ENCODE measurements at places on chromosomes 3 and 15.

- no peak for DNase-seq
Observed at GRCh38 chr15:93417156-93417555, 328.1 kb upstream of the RGMA start.

- DNase-seq: no peak
Observed at GRCh38 chr15:28953573-28954195, 67.9 kb downstream of the APBA2 start.

DNA sequence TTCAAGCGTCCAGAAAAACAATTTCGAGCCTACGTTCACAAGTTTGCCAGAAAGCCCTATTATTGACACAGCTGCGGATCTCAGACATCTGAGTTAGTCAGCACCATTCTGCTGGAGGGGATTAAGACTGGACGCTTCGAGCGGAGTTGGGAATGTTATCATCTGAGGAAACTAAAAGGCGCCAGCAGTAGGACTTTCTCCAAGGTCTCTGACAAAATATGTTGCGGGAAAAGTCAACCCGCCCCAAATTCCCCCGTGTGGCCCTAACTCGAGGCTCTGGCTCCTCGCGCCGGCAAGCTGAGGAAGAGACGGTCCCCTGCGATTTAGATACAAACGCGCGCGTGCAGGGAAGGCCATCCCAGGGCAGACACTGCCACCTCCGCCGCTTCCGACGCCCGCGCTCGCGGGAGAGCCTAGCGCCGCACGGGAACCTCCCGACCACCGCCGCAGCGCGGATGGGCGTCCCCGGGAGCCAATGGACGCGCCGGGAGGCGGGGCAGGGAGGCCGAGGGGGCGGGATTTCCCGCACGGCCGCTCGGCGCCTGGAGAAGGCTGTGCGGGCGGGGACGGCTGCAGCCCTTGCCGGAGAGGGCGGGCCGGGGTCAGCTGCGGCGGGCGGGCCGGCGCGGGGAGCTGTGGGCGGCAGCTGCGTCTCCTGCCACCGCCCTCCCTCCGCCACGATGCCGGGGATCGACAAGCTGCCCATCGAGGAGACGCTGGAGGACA, at the start of gene APPL1:
Gene APPL1 (plus strand): TSS at position 526 of the 726 bp plus-strand sequence. CDS start 155 bp downstream, at position 681.
- peak; percentile 93 for DNase-seq

GRCh38 chr3:161695811-161696210, 199.2 kb downstream of the OTOL1 start:
- no peak for DNase-seq

DNA sequence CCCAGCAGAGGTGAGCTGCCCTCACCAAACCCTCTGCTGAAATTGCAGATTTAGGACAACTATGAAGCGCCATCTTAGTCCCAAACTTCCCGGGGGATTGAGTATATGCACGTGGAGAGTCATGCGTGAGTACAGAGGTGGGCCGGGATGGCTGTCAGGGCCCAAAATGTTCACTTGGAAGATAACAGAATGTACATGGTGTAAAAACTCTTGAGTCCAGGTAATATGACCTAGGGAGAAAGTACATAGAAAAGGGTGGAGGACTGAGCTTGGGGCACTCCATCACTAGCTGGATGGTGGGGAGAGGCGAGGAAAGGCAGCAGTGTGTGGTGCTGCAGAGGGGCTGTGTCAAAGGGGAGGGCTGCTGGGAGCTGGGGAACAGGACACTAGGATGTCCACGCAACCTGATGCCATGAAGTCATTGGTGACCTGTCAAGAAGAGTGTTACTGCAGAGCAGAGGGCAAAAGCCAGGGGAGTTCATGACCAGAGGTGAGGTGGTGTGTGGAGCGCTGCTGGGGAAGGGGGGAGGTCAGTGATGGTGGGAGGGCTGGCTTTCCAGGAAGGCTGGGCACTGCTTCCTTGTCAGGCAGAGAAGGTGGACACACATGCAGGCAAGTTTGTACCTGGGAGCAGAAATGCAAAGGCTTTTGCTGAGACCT, 236.2 kb upstream of the LYSMD4 start:
- DNase-seq: no peak

DNA sequence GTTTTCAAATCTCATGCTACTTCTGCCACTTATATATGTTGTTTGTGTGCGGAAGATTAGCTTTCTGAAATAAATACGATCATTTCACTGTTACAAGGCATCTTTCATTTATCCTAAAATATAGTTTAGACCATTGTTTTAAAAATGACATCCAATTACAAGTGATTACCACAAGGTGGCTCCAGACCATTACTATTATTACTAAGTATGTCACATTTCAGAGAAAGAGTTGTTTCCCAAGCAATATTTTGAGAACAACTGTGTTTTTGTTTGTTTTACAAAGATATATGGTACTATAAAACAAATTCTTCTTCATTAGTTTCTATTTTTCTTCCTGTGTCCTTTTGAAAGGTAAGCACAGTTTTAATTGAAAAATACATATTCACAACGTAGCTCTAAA, 136.0 kb upstream of the RAP2B start:
- peak; percentile 39 for DNase-seq

GRCh38 chr15:62515696-62516395, 350.8 kb upstream of the C2CD4B start:
- DNase-seq: no peak

DNA sequence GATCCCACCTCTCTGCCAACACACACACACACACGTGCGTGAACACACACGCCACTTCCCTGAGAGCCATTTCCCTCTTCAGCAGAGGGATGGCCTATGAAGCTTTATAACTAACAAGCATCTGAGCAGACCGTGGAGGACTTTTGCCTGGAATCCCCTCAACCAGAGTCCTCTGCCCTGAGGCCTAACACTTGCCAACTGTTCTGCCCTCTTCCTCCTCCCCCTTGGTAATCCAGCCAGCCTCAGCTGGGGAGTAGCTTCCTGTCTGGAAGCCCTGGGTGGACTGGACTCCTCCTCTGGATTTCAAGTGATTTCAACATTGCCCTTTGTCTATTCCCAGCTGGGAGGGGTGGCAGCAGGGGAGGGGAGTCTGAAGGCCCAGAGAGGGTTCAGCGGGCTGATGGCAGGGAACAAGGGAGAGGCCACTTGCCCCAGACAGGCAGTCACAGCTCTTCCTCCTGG, 68.4 kb upstream of the HACD2 start:
- DNase-seq: peak; percentile 60

DNA sequence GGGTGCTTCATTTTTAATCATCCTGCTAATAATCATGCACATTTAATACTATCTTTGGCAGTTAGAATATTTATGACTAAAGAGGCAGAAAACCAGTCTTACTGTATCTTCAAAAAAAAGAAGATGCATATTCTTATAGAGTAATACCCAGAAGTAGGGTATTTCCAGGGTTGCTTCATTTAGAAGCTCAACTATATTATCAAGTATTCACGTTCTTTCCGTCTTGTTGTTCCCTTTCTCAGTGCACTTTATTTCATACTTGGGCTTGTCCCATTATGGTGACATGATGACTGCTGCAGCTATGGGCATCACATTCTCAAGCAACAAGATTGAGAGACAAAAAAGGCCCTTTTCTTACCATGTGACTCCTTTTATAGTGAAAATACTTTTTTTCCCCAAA, 96.8 kb upstream of the ASB14 start:
- DNase-seq: no peak

DNA sequence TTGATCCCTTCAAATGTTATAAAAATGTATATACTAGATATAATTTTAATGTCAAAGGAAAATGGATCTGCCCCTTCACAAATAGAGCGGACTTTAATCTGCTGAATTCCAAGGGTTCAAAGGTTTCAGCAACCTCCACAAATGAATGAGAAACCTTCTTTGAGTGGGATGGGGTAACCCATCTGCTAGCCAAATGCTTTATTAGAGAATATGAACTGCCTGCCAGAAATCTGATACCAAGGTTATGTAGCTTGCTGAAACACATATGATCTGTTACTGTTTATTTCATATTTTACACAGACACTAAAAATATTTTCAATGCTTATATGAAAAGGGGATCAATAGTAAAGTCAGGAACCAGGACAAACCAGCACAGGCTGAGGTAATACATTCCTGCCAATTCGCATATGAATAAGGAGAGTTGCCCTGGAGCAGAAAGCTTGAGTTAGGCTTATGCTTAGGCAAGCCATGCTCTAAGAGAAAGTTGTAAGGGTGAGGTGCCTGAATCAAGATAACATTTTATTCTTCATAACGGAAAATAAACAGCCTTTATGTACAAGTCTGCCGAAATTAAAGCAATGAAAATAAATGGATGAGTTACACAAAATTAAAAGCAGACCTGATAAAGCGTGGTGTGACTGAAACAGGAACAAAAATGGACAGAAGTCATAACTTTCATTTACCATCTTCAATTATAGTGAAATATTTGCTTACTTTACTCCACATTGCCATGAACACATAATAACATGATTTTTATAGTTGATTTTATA, 26.5 kb downstream of the PLOD2 start:
- DNase-seq: peak; percentile 70

- no peak for DNase-seq
Observed at GRCh38 chr3:7651274-7651673, 790.4 kb downstream of the GRM7 start.

GRCh38 chr3:195699860-195700259, 20.9 kb upstream of the MUC20 start:
- DNase-seq: no peak

- DNase-seq: peak; percentile 74
Observed at GRCh38 chr15:60585743-60586708, 107.1 kb upstream of the ICE2 start.

- no peak for DNase-seq
Observed at GRCh38 chr3:119660474-119661440, at the start of gene POPDC2. POPDC2 (minus strand) TSS chr3:119660589; CDS start chr3:119660423, 166 bp downstream.

GRCh38 chr3:127161236-127161635, 31.7 kb upstream of the PRR23E start:
- no peak for DNase-seq

- no peak for DNase-seq
Observed at GRCh38 chr15:90270502-90271150, 5.2 kb downstream of the NGRN start.

DNA sequence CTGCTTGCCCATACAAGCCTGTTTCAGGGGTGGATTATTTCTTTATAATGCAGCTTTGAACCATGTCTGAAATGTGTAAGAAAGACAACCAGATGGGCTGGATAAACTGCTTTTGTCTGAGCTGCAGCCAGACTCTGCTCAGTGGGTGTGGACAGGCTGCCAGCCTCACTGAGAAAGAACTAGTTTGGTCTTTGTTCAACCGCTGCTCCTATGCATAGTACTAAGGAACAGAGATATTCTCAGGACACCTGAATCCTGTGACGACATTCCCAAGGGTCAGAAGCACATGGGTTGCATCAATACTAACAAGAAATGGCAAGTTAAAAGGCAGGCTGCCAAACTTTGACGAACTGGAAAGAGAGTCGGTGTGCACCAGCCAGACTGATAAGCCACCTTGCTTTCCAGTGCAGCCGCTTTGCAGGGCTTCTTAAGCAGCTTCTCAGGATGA, 57.2 kb downstream of the PLD1 start:
- peak; percentile 14 for DNase-seq

GRCh38 chr3:29552051-29552450, 271.2 kb downstream of the RBMS3 start:
- peak; percentile 60 for DNase-seq

DNA sequence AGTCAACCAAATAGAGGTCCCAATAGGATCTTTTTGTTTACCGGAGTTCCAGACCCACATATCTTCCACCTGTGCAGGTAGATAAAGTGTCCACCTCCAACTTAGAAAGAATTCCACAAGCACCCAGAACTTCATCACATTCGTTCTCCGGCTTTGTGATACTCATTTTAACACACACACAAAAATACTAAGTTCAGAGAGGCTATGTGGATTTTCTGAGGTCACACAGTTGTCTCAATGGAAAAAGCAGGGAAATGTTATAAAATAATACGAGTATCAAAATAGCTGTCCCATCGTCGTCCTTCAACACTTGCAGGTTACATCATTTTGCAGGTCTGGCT, 137.5 kb downstream of the TMCO5A start:
- no peak for DNase-seq

GRCh38 chr15:41921639-41922038, 27.8 kb upstream of the SPTBN5 start:
- no peak for DNase-seq

GRCh38 chr3:150069154-150069527, 98.4 kb upstream of the PFN2 start:
- DNase-seq: no peak

DNA sequence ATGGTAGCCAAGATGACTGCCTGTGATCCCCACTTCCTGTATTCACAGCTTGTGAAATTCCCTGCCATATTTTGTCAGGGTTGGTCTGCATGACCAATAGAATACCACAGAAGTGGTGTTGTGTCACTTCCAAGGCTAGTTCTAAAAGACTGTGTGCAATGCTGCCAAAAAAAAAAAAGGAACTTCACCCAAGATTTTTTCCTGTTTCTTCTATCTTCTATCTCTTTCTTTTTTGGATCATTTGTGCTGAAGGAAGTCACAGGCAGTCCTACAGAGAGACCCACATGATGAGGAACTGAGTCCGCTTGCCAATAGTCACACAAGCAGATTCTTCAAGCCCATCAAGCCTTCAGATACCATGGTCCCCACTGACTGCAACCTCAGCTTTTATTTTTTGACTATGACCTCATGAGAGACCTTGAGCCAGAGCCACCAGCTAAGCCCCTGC, 18.1 kb upstream of the RAF1 start:
- peak; percentile 88 for DNase-seq

DNA sequence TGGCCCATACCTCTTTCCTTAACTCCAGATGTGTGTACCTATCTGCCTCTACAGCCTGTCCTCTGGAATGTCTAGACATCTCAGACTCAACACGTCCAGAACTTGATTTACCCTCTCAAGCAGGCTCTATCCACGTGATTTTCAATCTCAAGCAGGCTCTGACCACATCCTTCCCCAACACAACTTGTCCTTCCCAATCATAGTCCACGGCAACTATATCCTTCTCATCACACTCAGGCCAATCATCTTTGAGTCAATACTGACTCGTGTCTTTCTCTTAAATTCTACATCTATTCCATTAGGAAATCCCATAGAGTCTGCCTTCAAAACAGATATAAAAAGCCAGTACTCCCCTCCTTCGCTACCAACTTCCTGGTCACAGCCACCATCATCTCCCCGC, 70.4 kb downstream of the FOXP1 start:
- DNase-seq: no peak

DNA sequence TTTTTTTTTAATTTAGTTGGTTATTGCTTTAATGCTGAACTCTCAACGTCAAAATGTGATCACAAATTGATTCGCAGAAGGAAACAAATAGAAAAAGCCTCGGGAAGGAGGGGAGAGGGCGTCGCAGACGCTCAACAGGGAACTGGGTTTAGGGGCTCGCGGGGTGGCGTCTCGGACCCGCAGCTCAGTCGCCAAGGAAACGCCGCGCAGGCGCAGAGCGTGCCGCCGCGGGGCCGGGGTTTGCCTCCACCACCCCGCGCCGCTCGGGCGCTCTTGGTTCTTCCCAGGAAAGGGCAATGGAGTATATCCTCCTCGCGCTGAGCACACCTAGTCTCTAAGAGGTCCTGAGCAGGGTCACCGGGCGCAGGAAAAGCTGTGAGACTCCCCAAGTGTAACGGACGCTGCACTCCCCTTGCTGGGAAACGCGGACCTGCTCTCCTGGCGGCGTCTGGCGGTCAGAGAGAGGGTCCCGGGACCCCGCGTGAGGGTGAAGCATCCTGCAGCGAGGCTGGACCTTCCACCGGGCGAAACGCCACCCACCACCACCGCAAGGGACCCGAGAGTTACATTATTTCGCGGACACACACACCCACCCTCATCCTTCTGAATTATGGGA, 753 bp downstream of the PLCH1 start:
- no peak for DNase-seq
